ENCODE measurements at places on chromosomes 4 and X.

DNA sequence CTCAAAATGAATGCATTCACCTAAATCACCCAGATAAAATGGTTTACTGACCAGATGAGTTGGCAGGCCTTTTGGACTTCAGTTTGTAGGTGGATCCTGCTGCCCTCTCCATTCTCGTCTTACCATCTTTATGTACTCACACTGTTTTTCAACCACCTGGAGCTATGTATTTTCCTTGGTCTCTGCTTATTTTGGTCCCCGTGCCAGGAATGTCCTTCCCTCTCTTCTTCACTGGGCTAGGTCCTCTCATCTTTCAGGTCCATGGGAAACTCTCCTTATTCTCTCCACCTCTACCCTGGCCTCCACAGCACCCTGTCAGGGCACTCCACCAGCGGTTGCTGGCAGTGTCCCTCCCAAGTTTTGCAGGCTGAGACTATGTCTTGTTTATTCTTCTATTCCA lies 2.6 kb downstream of the GPRIN3 start:
- no peak for DNase-seq

GRCh38 chr4:103365285-103365684 lies 167.1 kb upstream of the CENPE start:
- DNase-seq: no peak

DNA sequence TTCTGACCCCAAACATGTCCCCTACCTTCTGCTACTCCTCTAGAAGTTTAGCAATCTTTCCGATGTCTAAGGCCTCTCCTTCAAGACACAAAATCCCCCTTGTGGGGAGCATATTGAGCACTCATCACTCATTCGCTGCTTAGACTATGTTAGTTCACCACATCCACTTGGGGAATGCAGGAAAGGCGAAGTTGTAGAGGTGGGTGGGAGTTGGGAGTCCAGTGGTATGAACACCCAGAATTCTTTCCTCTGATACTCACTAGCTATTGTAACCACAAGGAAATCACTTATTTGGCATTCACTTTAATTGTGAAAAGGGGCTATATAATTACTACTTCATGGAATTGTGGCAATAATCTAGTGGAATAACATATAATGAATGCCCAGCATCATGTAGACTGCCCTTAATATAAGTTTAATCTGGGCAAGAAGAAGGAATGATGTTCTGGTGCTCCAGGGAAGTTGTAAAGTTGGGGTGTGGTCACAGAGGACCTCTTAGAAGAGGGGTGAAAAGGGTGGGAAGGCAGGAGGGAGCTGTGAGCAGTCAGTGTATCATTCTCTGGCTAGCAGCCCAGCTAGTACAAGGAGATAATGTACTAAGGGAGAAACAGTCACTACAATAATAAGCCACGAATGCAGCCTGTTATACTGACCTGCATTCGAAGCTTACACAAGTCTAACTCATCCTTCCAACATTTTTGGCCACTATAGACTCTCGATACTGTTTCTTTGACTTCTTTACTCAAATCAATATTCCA lies 468.2 kb upstream of the DIPK2B start:
- no peak for DNase-seq

GRCh38 chr4:181756451-181757095 lies 486.6 kb upstream of the TENM3 start:
- DNase-seq: no peak

Data from NCI-H2081 treated with DMSO at 0.1 percent for 48 hours (cell line).